Stimulated activated CD4-positive, alpha-beta T cell treated with anti-CD3 and anti-CD28 coated beads, Interleukin-15, amount 100 ng/mL, for 48 hours (primary cell): ENCODE measurements at places on chromosomes 6 and 20.
A peak's percentile ranks its signal among the peaks of the same experiment; 100 is the strongest.

DNA sequence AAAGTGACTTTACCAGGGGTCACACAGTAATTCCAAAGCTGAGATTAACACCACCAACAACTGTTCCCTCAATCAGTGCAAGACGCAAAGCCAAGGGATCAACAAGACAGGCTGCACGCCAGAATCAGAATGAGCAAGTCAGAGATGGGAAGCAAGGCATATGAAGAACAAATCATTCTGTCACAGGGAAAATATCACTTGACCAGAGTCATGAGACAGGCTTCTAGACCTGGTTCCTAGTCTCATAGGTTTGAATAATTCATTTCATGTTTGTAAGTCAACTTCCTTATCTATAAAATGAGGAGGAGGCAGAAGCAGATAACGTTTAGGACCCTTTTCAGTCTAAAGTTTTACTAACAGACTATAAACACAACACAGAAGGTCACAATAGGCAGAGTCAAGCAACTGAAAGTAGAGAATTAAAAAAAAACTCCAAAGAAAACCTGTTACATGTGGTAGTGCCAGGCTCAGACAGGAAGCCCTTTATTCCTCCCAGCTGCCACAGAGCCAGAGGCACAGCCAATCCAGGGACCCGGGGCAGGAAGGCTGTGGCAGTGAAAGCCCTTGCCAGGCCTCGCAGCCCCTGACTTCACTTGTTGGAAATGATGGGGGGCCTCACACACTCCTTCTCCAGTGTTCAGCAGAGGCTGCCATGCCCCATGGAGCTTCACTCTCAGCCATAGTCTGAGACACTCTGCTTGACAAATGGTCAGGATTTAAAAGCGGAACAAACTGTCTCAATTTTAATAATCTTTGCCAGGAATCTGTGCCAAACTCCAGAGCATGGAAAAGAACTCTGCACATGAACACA lies 29.2 kb upstream of the DST start:
- DNase-seq: no peak

DNA sequence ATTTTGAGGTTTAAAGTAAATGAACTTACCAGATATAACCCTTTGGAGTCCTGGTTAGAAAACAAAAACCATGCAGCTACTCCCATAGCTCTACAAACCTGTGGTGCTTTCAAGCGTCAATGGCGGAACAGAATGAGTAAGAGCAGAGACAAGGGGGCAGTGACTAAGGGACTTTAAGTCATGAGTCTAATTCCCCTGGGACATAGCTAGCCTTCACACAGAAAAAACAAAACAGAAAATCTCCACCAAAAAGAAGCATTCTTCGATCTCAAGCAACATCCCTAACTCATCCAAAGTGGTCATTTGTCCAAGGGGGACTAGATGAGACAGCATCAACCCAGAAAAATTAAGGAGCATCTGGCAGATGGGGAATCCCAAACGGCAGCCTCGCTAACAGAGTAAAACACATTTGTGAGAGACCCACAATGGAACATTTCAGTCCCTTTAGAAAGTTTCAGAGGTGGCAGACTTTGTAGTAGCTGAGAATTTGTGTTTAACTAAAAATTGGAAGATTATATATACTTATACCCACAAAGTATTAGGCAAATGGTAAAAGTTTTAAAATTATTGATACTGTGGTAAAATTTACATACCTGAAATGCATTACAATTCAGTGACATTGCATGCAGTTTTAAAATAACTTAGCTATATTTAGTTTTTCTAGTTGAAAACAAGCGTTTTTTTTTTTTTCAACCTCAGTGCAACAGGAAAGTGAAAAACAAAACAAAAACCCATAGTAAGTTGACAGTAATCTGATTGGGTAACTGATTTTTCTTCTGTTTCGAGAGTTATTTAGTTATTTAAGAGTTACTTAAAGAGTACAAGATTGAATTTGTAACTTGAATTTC lies 67.5 kb downstream of the KCNQ5 start:
- DNase-seq: no peak

- DNase-seq: no peak
Measured at GRCh38 chr6:43983632-43984031, 143.6 kb downstream of the MRPL14 start.

GRCh38 chr6:15421945-15422733 lies 176.3 kb downstream of the JARID2 start:
- no peak for DNase-seq

DNA sequence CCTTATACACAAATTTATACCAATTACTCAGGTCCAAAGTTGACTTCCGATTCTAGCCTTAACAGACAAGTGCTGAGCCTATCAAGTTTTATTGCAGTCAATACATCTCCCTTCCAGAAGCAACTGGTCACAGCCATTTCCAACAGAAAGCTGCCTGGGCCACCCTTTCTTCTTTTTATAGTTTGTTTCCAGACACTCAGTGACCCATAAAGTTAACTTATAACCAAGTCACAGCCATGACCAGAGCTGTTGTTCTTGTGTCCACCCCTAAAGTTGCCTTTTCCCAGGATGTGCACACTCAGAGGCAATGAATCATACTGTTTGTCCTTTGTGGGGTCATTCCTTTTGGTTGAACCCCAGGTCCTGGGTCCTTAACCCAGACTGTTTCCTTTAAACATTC lies 89.9 kb downstream of the CD83 start:
- DNase-seq: no peak

GRCh38 chr6:118632359-118632758 lies 19.0 kb downstream of the CEP85L start:
- DNase-seq: peak; percentile 24

- no peak for DNase-seq
Measured at GRCh38 chr6:57226221-57226620, 4.1 kb upstream of the RAB23 start.

DNA sequence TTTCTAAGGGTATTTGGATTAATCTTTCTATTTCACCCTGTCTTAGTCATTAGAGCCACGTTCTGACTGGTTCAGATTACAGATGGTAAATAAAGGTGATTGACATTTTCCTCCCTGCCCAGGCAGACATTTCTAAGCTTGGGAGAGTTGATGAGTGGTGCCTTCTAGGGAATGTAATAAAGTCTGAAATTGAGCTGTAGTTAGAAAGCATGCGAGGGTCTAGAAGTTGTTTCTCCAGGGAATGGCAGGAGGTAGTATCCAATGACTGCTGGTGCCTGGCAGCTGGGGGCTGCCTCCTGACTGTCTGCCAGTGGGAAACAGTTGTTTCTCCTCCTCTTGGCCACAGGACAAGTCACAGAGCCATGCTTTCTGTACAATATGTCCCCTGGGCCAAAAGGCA lies 14.6 kb downstream of the EDN3 start:
- no peak for DNase-seq

- no peak for DNase-seq
Measured at GRCh38 chr20:2507875-2508630, 662 bp downstream of the ZNF343 start.
